GM04503 (cell line): ENCODE measurements at places on chromosomes 6 and 20.
A peak's percentile ranks its signal among the peaks of the same experiment; 100 is the strongest.

GRCh38 chr20:59141818-59142581 is 21.6 kb upstream of the ZNF831 start:
- DNase-seq = no peak

DNA sequence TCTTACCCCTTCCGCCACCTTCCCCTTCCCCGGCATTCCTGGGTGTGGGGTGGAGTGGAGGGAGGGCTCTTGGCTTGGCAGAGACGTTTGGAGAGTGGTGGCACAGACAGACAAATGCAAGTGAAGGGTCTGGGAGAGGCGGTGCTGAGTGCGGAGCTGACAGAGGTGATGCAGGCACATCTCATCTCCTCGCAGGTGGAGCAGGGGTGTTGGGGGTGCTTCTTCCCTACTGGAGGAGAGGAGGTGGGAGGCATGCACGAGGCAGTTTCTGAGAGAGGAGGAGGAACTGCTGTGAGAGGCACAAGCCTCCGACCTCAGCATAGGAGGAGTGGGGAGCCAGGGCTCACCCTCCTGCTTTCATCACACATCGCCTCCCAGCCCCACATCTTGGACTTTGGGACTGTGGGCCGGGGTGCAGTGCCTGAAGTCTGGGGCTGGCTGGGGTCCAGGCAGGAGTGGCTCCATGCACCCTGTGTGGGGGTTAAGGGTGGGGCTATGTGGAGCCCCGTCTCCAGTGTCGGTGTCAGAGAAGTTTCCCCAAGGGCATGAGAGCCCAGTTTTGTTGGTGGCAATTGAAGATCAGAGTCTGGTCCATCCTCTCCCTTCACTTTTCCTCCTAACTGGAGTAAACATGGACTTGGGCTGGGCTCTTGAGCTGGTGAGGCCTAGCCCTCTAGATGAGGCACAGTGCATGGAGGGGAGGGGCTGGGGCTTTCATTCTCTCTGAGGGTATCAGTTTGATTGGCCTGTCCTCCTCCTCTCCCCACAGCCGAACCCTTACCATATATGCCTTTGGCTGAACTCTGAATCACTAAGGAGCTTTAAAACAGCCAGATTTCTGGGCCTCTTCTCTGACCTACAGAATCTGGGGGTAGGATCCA is 20.2 kb upstream of the SLC22A7 start:
- no peak for DNase-seq

- no peak for DNase-seq
Measured at GRCh38 chr6:147503587-147503986, 4.9 kb upstream of the SAMD5 start.

- DNase-seq = no peak
Measured at GRCh38 chr6:151452750-151453427, 963 bp upstream of the RMND1 start.

DNA sequence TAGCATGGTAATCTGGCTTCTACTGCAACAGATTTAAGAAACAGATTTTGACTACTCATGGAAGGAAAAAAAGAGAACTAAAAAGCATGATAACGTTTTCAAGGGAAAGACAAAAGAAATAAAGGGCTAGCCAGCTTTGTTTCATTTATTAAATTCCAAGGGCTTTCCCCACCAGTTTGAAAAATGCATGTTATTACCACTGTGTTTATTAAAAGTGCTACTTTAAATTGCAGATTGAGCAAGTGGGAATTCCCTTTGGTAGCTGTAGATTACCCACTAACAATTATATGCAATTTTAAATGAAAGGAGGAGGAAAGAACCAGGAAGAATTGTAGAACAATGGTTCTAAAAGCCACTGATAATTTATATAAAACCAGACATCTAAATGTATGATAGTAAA is 40.6 kb upstream of the NHSL1 start:
- DNase-seq = no peak

GRCh38 chr6:41939176-41939847 is 2.3 kb downstream of the CCND3 start:
- DNase-seq = no peak

DNA sequence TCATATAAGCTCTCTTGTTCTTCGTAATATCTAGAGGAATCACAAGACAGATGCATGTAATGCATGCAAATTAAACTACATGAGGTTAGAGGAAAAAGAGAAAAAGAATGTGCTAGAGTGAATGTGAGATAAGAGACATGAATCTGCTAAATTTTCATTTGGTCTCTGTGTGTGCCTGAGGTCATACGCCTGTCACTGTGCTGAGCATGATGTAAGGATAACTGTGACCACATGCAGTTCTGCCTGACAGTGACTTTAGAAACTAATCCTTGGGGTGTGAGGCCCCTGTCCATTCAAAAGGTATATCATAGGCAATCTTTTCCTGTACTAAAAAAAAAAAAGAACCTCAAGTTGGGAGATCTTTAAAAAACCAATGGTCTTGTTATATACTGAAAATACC is 70.6 kb downstream of the SHPRH start:
- no peak for DNase-seq

DNA sequence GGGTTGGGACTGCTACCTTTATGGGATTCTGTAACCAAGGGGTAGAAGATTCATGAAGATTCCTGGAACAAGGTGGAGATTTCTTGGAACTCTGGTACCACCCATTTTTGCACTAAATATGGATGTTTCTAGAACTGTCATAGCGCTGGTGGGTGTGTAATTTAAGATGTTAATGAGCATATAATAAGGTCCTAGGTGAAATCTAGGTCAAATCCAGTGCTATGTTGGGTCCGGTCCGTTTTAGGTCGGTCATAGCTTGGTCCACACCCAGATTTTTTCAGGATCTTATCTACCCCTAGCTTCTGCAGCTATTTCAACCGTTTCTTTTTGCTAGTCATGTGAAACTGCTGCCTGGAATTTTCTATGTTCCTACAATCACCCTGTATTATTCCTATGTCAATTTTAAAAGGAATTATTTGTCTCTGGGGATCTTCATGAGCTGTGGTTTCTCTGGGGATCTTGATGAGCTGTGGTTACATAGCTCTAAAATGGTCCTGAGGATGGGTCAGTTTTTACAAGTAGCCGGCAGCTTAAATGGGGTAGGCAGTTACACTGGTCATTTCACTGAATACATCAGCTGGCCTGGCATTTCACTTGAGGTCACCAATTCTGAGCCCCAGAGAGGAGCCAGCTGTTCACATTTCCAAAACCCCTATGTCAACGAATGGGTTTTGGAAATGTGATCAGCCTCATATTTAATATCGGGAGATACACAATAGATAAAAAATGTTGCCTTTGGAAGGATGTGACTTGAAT is 652.3 kb upstream of the FLRT3 start:
- DNase-seq = no peak

- no peak for DNase-seq
Measured at GRCh38 chr20:9100691-9101090, 31.8 kb downstream of the PLCB4 start.

DNA sequence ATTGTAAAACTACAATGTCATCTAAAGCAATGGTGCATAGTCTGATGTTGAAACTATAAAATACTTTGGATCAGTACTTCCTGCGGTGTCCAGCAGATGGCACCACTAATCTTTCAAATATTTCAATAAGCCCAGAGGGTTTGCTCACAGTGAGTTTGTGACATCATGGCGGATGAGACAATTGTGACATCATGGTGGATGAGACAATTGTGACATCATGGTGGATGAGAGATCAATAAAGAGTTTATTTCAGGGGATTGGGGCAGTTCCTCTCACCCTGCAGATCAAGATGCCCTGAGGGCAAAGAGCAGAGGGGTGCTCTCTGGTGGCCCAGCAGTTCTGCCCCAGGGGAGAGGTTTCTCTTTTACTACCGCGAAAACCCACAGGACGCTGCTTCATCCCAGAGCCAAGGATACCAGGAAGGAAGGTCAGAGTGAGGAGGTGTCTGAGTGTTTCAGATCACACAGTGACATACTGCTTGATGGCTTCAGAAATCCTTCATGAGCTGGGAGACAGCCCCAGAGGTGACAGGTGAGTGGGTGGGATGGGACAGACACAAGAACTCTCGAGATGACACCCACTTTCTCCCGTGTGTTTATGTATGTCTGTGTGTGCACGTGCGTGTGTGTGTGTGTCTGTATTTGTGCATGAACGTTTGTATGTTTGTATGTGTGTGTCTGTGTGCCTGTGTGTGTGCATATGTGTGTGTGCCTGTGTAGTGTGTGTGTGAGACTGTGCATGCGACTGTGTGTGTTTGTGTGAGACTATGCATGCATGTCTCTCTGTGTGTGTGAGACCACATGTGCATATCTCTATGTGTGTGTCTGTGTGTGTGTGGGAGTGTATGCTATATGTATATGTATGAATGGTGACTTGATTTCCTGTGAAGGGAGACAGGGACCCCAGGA is 7.3 kb upstream of the ULBP2 start:
- no peak for DNase-seq

DNA sequence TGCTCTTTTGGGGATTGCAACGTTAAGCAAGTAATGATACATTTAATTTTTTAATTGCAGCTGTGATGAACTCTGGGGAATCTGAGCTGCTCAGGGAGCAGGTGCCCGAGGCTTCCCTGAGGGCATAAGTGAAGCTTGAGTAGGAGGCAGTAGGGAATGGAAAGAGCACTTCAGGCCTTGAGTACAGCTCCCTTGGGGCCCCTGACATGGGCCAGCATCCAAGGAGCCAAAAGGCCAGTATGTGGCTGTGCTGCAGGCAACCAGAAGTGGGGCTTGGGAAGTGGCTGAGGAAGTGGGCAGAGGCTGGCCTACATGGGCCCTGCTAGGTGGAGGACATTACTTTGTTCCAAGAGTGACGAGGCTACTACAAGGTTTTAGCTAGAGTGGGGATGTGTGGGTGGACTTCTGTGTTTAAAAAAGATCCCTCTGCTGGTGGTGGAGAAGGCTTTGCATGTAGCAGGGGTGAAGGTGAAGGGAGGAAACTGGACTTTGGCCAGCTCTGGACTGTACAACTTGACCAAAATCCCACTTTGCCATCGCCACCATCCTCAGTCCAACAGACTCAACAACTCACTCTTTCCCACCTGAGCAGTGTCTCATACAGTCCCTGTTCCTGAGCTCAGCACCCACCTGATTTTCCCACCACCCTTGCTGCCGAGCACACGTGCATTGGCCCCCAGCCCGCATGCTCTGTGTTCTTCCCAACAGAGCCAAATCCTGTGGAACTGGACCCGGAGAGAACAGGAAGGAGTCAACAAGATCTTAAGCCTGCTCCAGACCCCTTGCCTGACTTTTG is 10.9 kb upstream of the ZNF831 start:
- no peak for DNase-seq

DNA sequence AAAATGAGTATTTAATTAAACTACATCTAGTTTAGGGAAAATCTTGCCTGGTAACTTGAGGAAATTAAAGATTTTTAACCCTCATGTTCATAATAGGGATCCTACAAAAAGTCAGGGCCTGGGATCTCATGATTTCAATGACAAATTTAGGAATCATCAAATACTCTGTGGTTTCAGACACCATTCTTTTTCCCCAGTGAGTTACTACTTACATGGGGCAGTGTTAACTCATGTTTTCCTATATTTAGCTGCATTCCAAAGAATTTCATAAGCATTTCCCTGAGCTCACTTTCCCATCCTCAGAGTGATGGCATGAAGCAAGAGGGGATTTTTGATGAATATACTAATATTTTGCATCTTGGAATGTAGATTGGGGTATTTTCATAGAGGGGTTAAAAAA is 321.7 kb downstream of the CENPW start:
- DNase-seq = peak; percentile 67

GRCh38 chr6:736657-737446 is 43.9 kb upstream of the EXOC2 start:
- no peak for DNase-seq

GRCh38 chr6:111973118-111973761 is 80.7 kb upstream of the CCN6 start:
- DNase-seq = peak; percentile 95

- DNase-seq = no peak
Measured at GRCh38 chr6:110201151-110201884, 21.1 kb downstream of the CDC40 start.

GRCh38 chr20:46070215-46070900 is 19.4 kb downstream of the NCOA5 start:
- peak; percentile 53 for DNase-seq

- no peak for DNase-seq
Measured at GRCh38 chr6:112054555-112055190, 769 bp downstream of the CCN6 start.

- no peak for DNase-seq
Measured at GRCh38 chr6:111691345-111692225, 85.9 kb upstream of the TRAF3IP2 start.

DNA sequence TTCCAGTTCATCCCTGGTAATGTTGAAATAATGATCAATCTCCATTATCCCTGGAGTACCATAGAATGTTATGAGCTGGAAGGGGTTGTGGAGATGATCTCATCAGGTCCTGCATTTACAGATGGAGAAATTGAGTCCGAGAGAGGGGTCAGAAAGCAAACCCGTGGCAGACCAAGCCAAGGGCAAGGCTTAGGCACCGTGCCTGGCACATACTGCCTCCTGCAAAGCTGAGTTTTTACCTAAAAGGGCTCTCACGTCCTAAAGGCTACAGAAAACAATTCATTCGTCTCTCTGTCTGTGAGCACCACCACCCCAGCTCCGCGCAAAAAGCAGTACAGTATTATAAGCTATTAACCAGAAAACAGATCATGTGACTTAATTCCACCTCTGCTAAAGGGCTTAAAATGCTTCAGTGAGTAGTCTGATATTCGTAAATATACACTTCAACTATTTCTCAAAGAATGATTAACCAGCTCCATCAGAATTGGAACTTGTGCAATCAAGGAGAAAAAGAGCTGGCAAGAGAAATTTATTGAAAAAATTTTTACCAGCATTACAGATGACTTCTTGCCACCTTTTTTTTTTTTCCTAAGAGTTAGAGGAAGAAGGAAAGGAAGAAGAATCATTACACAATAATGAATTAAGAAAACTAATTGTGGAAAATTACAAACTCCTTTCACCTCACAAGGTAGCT is 3.4 kb upstream of the PARD6B start:
- no peak for DNase-seq

DNA sequence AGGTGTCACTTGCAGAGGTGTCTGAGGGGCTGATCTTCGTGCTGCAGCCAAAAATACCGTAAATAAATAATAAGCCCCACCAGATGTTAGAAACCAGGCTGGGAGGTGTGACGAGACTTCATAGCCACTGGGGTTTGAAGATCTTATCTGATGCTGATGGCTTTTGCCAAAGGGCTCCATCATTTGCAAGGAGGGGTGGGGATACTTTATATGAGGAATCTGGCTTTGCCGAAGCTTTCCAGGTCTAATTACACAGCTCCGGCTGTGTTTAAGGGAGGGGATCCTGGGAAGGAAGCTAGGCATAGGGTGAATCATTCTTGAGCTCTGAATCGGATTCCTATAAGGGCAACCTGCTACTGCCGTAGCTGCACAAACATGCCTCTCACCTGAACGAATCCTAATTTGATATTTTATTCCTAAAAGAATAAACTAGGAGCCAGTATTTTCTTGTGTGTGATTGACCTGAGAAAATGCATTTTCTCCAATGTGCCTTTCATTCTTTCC is 249.6 kb downstream of the SOD2 start:
- no peak for DNase-seq

- no peak for DNase-seq
Measured at GRCh38 chr6:115766745-115767462, 293.8 kb downstream of the FRK start.

- no peak for DNase-seq
Measured at GRCh38 chr6:77450924-77451323, 12.4 kb downstream of the HTR1B start.
